ENCODE measurements at places on chromosomes 3 and 15.

GRCh38 chr3:186902154-186902553 lies 28.2 kb upstream of the ST6GAL1 start:
- DNase-seq: no peak

GRCh38 chr15:94259863-94260262 lies 28.5 kb downstream of the MCTP2 start:
- DNase-seq: no peak

- no peak for DNase-seq
Observed at GRCh38 chr15:49370782-49371181, 52.3 kb upstream of the FGF7 start.

GRCh38 chr3:114194750-114195149 lies 15.9 kb upstream of the DRD3 start:
- DNase-seq: no peak

DNA sequence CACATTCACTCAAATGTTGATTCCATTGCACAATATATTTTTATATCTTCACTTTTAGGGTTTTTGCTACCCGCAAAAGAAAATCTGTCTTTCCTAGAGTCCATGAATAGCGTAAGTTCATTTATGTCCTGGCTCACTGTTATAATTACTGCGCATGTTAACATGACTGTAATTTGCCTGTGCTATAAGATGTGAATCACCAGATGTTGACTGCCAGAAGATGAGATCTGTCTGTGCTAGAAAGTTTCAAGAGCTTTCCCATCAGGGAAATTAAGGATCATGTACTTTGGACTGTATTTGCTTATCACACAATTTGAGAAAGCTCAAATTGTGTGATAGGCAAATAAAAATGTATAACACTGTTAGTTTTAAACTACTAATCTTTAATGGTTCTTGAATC lies 322.5 kb downstream of the CHL1 start:
- no peak for DNase-seq

DNA sequence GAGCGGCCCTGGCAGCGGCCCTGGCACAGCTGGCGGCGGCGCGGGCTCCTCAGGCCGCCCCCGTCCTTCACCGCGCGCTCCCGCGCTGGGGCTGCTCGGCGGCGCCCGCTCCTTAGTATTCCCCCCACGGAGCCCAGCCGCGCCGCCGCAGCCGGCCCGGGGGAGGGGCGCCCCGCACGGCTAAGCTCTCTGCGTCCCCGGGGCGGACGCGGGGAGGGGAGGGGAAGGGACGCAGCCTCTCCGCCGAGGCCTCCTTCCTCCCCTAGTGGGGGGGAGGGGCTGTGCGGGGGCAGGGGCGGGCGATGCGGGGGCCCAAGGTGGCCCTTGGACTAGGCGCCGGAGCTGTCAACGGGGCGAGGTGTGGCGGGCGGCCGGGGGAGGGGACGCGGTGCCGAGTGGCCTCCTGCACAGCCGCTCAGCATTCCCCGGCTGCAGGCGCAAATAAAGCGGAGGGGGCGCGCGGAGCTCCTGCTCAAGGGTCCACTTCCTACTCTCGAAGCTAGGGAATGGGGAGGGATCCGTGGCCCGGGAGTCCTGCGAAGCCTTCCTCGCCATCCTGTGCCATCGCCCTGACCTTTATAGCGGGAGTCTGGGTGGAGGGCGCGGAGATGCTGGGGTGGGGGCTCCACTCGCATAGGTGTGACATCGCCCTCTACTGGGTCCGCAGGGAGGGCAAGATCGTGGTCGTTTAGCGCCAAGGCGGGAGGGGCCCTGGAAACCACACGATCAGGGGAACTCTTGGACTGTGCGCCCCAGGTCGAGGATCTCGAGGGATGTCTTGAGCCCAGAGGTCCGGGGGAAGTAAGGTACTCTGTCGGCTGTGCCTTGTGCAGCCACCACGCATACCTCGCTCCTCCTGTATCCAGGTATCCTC lies 22.2 kb downstream of the EPHB3 start:
- DNase-seq: no peak

- DNase-seq: no peak
Observed at GRCh38 chr3:192835818-192836815, 81.5 kb downstream of the MB21D2 start.

DNA sequence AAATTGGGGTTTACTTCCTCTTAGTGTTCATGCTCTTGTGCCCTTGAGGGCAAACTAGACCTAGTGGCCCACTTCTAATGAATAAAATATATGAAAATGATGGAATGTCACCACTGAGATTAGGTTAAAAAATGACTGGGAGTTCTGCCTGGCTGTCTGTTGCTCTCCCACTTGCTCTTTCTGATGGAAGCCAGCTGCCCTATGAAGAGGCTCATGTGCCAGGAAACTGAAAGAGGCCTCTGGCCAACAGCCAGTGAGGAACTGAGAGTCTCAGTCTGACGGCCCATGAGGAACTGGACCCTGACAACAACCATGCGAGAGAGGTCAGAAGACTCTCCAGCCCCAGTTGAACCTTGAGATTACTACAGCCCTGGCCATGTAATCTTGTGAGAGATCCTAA lies 107.1 kb upstream of the FHIT start:
- DNase-seq: no peak

- DNase-seq: no peak
Observed at GRCh38 chr3:20870106-20870899, 684.3 kb upstream of the SGO1 start.

- DNase-seq: no peak
Observed at GRCh38 chr3:98734735-98735134, 28.4 kb upstream of the ST3GAL6 start.

DNA sequence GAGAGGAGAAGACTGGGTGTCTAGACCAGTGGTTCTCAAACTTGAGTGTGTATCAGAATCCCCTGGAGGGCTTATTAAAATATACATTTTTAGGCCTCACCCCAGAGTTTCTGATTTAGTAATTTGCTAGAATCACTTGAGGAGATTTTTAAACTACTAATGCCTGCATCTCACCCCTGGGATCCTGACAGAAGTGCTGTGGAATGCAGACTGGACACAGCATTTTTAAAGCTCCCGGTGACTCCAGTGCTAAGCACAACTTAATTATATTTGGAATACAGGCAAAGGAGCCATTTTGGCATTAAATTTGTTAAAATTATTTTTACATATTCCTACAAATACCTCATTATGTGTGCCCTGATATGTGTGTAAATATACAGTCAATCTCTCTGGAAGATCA lies 26.7 kb upstream of the COL6A6 start:
- DNase-seq: no peak

GRCh38 chr3:108006881-108007331 lies 83.9 kb downstream of the CD47 start:
- DNase-seq: no peak

DNA sequence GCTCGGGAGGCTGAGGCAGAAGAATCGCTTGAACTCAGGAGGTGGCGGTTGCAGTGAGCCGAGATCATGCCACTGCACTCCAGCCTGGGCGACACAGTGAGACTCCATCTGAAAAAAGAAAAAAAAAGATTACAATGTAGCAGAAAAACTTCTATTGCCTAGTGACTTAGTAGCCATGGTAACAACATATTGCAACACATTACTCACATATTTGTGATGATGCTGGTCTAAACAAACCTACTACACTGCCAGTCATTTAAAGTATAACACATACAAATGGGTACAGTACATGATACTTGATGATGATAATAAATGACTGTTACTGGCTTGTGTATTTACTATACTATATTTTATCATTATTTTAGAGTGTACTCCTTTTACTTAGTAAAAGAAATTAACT lies 125.6 kb downstream of the PLOD2 start:
- DNase-seq: no peak
